Head of caudate nucleus (tissue), 42 donors: ENCODE measurements at places on chromosomes 6 and 20.

GRCh38 chr6:167079853-167080297 is 43.0 kb upstream of the CCR6 start:
- DNase-seq = no peak

GRCh38 chr6:28841290-28841689 is 82.5 kb downstream of the TRIM27 start:
- DNase-seq = no peak

DNA sequence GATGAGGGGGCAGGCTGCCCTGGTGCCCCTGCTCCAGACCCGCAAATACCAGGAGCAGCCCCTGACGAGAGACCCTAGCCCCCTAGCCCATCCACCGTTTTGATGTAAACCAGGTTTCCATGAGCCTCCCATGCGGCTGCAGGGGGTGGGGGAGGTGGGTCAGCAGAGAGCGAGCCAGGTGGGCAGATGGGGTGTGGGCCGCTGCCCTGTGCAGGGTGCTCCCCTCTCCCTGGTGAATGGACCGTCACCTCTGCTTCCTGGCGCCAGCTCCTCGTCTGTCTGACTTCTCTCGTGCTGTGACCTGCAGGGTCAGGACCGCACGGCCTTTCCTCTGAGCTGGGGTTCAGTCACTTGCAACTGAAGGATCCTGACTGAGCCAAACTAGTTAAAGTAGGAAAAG is 15.7 kb upstream of the BHLHE23 start:
- no peak for DNase-seq

DNA sequence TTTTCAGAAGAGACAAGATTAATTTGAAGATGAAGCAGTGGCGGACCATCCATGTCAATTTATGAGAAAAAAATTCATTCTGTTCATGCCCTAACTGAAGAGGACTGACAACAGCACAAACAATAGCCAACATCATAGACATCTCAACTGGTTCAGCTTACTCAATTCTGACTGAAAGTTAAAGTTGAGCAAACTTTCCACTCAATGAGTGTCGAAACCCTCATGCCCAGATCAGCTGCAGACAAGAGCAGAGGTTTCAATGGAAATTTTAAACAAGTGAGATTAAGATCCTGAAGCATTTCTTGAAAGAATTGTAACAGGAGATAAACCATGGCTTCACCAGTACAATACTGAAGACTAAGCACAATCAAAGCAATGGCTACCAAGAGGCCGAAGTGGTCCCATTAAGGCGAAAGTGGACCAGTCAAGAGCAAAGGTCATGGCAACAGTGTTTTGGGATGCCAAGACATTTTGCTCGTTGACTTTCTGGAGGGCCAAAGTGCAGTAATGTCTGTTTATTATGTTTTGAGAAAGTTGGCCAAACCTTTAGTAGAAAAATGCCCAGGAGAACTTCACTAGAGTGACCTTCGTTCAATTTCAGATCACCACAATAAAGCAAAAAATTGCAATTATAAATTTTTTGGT is 6.1 kb upstream of the SFT2D1 start:
- no peak for DNase-seq

- no peak for DNase-seq
These were observed 307.7 kb downstream of the ARHGAP18 start for GRCh38 chr6:129402244-129402643.

DNA sequence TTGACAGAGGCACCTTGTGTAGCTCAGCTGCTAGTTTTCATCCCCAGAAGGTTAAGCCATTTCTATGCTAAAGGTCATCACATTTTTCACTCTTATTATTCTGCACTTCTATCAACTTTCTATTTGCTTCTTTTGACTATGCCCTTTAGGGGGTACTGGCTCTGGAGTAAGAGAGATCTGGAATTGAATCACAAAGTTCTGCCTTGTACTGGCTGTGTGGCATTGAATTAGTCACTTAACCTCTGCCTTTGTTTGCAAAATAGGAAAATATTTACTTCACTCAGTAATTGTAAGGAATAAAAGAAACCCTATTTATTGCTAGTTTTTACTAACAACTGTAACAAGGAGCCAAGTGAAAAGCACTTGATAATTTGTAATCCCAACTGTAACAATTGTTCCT is 56.8 kb upstream of the MTRF1L start:
- no peak for DNase-seq

- no peak for DNase-seq
These were observed 11.8 kb downstream of the UNC5CL start for GRCh38 chr6:41027241-41027640.

DNA sequence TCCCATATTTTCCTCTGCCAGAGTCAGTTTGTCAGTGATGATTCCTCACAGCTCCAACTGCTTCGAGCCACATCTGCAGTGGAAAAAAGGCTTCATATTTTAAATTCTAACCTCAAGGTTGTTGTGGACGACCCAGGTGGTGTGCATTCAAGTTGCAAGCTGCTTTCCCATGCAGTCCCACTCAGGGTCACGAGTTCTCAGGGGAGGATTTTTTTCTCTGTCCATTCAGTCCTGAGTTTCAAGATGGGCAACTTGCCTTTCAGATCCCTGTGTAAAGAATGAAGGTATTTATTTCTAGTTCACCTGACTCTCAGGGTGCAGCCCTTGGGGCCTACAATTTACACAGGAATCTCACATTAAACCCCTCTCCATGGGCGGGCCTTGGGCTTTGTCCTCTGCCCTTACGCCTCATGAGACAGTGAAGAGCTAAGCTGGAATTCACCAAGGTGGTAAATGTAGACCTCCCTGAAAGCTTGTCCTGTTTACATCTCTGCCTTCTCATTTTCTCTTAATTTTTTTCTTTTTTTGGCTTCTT is 65.9 kb downstream of the TPD52L1 start:
- DNase-seq = no peak
